NCI-H2171 treated with DMSO at 0.1 percent for 48 hours (cell line): ENCODE measurements at places on chromosomes 6 and 20.

- no peak for DNase-seq
Measured at GRCh38 chr6:99347804-99348203, 1.7 kb downstream of the FAXC start.

GRCh38 chr20:5675103-5676091, 74.8 kb upstream of the SHLD1 start:
- DNase-seq = no peak

GRCh38 chr20:48706116-48706656, 121.6 kb downstream of the PREX1 start:
- no peak for DNase-seq

- DNase-seq = no peak
Measured at GRCh38 chr20:52402950-52403349, 211.4 kb upstream of the ZFP64 start.

DNA sequence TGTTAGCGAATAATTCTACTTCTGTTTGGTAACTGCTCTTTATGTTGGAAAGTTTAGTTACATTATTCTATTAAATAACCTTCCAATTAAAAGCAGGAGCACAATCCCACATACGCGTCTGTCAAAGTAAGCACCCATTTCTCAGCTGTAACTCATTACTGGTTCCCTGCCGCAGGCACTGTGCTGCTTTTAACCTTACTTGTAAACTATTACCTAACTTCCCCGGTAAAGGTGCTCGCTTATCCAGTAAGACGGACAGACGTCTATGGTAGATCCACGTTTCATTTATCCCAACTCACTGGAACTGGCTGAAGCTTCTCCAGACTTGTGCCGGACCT, 529 bp upstream of the ENPP4 start:
- no peak for DNase-seq

DNA sequence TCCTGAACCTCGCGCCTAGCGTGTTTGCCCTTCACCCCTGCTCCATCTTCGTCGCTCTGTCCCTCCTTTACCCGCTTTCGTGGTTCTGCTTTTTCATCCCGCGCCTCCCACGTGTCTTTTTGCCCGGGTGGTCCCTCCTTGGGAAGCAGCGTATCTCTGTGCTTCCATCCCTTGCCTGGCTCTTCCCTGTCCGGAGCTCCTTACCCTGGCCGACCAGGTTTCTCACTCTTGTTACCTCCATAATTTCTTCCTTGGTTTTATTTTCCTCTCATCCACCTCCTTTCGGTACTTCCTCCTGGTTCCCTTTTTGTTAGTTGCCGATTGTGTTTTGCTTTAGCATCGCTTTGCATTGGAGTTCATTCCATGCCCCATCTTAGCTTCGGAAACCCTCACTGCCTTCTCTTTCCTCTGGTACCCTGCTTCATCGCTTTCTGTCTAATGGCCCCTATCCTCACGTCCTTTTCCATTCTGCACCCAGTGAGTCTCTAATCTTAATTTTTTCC, 735 bp downstream of the FAM135A start:
- peak; percentile 64 for DNase-seq

- no peak for DNase-seq
Measured at GRCh38 chr6:3819161-3820110, 29.7 kb upstream of the FAM50B start.

DNA sequence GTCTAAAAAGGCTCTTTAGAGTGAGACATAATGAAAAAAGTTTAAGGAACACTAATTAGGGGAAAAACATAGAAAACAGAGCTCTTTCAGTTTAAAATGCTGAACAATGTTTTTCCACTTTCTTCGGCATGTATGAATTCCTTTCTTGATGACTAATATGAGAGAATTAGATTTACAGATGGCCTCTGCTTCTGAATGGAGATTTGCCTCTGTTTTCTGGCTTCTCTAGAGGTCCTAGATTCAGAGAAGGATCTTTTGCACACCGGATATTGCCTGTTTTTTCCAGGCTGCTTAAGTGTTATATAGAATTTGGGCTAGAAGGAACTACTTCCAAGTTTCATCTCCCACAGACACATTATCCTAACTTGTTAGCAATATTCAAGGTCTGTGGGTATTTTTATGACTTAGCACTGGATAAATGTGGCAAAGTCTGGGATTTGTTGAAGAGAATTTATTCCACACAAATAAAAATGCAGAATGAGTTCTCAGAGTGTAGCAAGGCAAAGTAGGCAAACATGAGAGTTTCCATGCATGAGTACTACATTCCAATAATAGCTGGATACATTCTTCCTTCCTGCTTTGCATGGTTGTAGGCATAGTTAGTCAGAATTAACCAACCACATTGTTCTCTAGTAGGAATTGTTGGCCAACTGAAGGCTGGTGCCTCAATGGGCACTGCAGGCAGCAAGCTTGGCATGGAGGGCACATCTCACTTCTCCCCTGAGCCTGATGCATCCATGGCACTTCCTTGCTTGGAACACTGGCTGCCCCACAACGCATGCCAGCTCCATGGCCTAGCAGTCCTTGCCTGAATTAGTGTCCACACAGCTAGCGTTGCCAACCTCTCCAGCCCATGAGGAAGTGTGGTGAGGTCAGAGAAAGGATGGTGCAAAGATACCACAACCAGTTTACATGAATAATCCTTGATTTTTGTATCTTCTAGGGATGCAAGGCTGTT, 224.2 kb downstream of the CLIC5 start:
- no peak for DNase-seq

GRCh38 chr6:157602521-157603295, 220.3 kb upstream of the SNX9 start:
- DNase-seq = no peak

DNA sequence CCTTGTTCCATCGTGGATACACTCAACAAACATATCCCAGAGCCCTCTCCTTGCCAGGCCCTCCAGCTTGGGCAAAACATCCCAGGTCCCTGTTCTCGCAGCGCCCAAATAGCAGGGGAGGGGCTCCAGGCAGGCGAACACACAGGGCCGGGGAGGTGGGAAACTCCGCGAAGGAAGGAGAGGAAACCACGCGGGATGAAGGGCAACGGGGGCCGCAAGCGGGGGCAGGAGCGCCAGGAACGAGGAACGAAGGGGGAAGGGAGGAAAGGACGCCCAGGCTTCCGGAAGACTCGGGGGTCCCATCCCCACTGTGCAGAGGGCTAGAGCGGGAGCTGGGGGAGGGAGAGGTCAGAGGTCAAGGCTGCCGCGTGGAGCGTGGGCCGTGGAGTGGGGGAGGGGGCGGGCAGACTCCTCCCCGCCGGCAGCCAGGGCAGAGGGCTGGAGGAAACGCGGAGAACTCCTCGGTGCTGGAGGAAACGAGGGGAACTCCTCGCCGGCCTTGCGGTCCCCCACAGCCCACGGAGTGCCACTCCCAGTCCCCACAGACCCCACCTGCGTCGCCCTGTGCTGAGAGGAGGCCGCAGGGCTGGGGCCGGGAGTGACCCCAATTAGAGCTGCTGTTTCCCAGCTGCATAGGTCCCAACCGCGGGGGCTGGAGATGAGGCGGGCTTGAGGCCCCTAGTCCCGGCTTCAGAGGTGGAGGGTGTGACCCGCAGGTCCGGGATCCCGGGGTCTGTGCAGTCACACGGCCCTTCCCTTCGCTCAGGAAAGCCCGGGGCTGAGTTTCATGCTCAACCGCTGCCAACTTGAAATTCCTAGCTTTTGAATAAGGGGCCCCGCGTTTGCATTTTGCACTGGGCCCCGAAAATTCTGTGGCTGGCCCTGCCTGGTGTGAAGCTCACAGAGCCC, 1.2 kb upstream of the RBM38 start:
- DNase-seq = no peak

GRCh38 chr20:44792796-44793195, 17.6 kb downstream of the RIMS4 start:
- no peak for DNase-seq

DNA sequence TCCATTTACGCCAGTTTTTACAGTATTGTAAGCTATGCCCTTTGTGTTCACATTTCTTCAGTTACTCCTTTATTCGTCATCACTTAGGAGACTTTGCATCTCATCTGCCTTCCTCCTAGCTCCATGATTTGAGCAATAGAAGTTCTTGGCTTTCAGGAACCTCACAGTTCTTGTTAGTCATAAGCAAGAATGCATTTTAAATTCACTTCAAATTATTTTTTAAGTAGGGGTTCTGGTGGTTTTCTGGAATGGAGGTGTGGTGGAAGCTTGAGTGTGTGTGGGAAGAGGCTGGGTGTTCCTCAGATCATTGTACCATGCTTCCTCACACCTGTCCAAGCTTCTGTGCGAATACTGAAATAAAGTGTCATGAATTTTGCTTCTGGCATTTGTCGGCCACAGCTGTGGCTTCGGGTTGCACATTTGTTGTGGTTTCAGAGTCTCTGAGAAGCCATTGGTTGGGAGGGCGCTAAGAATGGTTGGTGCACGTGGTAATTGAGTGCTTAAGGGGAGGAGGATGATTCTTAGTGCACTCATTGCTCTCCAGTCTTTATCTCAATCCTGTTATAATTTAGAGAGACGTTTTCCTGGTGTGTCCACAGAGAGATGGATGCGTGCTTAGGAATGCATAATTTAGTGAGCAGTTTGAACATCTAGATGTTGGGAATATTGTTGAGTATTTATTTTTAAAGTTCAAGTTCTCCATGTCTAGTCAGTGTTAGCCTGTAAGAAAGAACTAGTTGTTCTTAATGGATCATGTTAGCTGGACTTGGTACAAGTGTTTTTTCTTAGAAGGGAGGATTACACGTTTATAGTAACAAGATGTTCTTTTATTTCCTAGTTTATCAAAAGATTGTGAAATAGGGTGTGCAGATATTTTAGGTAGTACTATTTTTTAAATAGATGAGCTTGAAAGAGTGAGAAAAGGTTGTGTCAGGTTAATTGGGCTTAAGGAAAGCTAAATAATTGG, 31.9 kb downstream of the FOXO3 start:
- peak; percentile 55 for DNase-seq

GRCh38 chr6:21441386-21441785, 152.2 kb upstream of the SOX4 start:
- no peak for DNase-seq

GRCh38 chr20:60100780-60101179, 142.6 kb downstream of the CDH26 start:
- no peak for DNase-seq
